ENCODE measurements at places on chromosomes 11 and 22.

DNA sequence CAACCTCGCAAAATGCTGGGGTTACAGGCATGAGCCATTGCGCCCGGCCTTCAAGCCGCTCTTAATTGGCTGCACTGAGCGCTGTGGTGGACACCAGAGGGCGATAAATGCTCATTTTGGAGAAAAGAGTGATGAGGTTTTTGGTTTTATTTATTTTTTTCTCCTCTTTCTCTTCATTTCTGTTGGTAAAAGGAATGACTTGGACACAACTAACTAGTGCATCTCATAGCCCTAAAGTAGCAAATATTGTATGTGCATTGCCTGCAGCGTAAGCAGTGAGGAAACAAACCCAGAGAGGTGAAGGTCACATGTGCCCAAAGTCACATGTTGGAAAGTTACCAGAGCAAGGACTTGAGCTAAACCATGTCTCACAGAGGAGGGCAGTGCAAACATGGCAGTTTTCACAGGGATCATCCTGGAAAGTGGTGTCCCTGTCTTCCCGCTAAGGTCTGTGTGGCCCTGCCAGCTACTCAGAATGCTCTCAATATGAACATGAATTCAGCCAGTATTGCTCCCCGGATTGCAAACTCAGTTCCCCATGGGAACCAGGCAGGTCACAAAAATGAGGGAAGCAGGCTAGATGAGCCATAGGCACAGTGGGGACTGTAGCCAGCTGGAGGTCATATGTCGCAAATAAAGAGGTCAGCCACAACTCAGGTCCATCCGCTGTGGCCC, 8.6 kb upstream of the CD82 start:
- DNase-seq: no peak

DNA sequence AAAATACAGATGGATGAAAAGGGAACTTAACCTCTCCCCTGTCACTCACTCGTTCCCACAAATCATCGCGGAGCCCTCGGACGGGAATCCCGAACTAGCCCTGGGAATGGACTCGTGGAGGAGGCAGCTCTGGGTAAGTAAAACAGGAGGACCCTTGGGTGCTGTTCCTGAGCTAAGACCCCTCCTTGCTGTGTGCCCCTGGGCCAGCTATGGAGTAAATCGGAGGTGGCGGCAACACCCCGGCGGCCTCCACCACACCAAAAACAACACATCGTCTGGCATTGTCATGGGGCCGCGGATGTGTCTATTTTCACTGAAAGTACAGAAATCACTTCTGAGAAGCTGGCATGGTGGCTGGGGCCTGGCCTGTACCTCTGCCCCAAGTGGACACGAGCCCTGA, 12.1 kb downstream of the CPT1A start:
- no peak for DNase-seq

GRCh38 chr11:111193924-111194490, 51.5 kb upstream of the POU2AF2 start:
- DNase-seq: no peak

- no peak for DNase-seq
Measured at GRCh38 chr11:121006922-121007321, 17.0 kb upstream of the TBCEL start.

- no peak for DNase-seq
Measured at GRCh38 chr11:116866804-116867455, 29.5 kb upstream of the APOA1 start.

GRCh38 chr11:75344761-75345454, 6.6 kb downstream of the ARRB1 start:
- no peak for DNase-seq

- peak; percentile 20 for DNase-seq
Measured at GRCh38 chr11:41431784-41432183, 27.7 kb downstream of the LRRC4C start.

DNA sequence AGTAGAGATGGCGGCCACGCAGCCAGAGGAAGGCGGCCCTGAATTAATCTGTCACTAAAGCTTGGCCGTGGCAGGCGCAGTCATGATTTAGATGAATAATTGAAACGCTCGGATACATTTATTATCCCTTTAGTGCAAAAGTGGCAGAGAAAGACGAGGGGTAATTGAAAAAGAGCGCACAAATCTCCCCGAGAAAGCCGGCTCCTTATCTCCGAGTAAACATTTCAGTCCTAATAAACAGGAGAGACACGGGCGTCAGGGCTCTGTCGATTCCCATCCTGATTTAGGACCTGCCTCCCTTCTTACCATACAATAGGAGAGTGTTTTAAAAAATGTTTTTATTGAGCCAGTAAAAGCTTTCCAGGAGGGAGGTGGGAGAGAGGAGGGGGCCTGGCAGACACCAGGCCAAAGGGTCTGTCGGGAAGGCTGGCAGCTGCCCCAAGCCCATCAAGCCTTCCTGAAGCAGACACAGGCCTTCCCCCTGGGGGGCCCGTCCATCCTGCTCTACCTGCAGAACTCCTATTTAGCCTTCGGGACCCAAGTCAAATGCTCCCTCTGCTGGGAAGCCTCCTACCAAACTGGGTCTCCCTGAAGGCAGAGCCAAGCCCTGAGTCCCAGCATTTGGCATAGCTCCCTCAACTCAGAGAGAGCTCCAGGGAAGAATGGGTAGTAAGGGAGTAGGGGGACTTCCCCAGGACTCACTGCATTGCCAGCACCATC, 22.8 kb downstream of the OTUB1 start:
- no peak for DNase-seq

GRCh38 chr22:45702981-45703380, 31.3 kb downstream of the ATXN10 start:
- no peak for DNase-seq

DNA sequence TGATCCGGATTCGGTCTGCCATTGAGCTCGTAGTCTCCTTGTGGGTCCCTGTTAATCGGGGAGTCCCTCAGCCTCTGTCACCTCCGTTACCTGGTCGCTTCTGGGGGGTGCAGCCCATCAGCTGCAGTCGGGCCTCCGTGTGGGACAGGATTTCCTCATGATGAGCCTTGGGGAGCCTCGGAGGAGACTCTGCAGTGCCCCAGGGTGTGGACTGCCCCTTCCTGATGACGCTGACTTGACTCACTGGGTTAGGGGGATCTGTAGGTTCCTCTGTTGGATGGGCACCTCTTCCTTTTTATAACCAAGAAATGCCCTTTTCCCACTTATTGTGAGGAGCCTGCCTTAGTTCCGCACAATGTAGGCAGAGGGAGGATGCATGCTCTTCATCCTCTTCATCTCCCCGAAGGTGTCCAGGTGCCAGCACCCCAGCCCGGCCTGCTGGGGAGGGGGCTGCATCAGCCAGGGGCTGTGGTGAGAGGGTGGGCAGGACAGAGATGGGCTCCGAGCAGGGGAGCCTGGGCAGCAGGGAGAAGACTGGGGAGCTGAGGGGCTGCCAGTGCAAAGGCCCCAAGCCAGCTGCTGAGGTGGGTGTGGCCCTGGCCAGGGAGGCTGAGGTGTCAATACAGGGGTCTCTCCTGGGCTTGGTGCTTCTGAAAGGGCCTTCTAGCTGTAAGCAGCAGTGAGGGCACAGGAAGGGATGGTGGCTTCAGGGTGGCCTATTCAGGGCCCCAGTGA, 13.5 kb upstream of the TTLL8 start:
- no peak for DNase-seq

GRCh38 chr11:77155082-77155475, 27.0 kb downstream of the MYO7A start:
- DNase-seq: no peak

DNA sequence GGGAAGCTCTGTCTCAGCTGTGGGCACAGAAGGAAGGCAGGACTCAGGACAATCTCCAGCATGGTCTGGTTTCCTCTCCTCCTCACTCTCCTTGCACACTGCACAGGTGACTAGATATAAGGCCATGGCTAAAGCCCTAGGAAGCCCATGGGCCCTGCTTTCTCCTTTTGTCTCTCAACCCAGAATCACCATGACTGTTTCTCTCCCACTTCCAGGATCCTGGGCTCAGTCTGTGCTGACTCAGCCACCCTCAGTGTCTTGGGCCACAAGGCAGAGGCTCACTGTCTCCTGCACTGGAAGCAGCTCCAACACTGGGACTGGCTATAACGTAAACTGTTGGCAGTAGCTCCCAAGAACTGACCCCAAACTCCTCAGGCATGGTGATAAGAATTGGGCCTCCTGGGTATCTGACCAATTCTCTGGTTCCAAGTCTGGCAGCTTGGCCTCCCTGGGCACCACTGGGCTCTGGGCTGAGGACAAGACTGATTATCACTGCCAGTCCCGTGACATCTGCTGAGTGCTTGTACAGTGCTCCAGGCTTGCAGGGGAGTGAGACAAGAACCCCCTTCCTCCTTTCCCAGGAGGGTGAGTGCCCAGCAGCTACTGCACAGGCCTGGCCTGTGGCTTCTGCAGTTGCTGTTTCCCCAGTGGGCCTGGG, 104.0 kb upstream of the TOP3B start:
- no peak for DNase-seq

DNA sequence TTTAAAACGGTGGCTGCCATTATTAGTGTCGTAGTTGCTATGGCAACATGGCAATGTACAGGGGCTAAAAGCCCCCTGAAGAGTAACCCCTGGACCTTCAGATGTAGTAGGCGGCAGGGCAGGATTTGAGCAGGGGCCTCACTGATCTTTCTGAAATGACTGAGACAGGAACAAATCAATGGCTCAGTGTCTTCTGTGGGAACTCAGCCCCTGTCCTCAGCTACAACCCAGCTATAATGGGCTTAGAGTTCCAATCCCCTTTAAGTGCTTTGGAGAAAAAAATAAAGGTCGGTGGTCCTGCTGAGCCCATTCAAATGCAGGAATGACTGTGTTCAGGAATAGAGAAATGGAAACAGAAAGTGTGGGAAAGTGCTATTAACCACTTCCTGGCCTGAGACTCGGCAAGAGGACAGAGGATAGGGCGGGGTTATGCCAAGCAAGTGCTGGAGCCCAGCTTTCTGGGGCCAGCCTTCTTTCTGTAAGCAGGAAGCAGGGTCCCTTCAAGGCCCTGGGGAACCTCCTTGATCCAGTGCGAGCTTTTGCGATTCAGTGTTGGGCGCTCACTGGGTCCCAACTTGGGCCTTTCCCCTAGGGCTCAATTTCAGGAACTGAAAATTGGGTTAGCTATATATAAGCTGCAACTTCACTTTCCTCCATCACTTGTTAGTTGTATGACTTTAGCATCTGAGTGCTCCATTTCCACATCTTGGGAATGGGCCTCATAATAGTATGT, 6.1 kb upstream of the CD82 start:
- peak; percentile 82 for DNase-seq

- DNase-seq: no peak
Measured at GRCh38 chr11:117766576-117766975, 30.4 kb downstream of the DSCAML1 start.

DNA sequence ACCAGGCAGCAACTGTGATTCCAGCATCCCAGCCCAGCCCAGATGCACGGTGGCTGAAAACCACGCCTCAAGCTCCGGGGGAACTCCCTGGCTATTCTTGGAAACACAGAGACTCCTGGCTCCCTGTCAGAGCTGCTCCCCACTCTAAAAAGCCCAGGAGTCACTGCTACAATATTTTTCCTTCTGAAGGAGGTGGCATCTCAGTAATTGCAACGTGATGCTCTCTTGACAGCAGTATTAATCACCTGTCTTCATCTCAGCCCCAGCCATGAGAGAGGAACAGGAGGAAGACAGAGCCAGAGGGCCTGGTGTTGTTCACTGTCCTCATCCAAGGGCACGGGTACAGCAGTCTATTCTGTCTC, 26.9 kb downstream of the DRD2 start:
- no peak for DNase-seq

GRCh38 chr11:75557666-75558494, 4.2 kb upstream of the SERPINH1 start:
- no peak for DNase-seq

GRCh38 chr22:43110927-43111623, 525 bp downstream of the BIK start:
- no peak for DNase-seq

- DNase-seq: no peak
Measured at GRCh38 chr22:35258191-35258988, 1.1 kb downstream of the HMGXB4 start.

GRCh38 chr22:33648478-33648877, 271.8 kb downstream of the LARGE1 start:
- DNase-seq: no peak

GRCh38 chr11:100867606-100868005, 180.5 kb downstream of the ARHGAP42 start:
- DNase-seq: no peak

GRCh38 chr22:24051028-24051427, 39.9 kb downstream of the CABIN1 start:
- no peak for DNase-seq

GRCh38 chr11:113725913-113726312, 19.8 kb upstream of the TMPRSS5 start:
- no peak for DNase-seq

- DNase-seq: no peak
Measured at GRCh38 chr11:122681070-122681469, 25.5 kb downstream of the UBASH3B start.

GRCh38 chr11:108663154-108663877, 1.6 kb upstream of the DDX10 start:
- no peak for DNase-seq

DNA sequence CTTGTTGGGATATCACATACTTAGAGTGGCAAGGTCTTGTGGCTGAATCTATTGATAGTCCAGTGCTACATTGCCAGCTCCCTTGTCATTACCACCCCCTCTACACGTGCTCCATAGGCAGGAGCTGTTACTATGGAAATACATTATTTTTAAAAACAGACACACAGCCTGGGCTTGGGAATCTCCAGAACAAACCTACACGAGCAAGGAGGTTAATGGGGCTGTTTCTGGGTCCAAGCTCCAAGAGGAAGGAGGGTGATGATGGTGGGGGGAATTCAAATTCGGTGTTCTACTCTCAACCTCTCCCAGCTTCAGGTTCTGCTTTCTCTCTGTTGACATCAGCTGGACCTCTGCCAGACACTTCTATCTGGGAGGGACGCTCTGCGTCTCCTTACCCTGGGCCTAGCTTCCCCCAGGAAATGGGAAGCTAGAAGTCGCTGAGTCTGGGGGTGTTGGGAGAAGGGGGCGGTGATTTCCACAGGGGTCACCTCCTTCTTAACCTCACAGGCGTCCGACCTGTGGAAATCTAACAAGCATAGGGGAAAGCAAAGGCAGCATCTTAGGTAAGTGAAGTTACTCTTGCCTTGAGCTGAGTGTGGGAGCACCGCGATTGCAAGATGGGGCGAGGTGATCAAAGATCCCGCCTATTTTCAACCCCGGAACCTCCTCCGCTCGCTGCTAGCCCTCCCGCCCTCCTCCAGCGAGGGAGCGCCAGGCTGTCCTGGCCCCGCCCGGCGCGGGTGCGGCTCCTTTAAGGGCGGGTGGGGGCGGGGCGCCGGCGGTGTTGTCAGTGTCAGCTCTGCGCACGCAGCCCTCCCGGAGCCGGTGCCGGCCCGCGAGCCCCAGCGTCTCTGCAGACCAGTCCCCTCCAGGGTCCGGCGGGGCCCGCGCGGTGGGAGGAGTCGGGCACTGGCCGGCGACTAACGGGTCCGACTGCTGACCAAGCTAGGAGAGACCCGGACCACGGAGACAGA, at the start of gene C2CD2L:
C2CD2L (plus strand) TSS at position 781 of the 974 bp plus-strand sequence. CDS start 398 bp downstream, outside the sequence.
- no peak for DNase-seq
